ENCODE measurements at places on chromosomes 7 and 10. TPM values are rescaled to one million over a fixed set of nuclear protein-coding genes. Genes with fewer than 3 reads are reported as not detected.

HERPUD2 gene
- total RNA-seq, result 25.4 TPM

SCART1 gene
- 1.3 TPM for total RNA-seq

AEBP1 gene
- 78.4 TPM for total RNA-seq

MYL10 gene
- total RNA-seq, result not detected

SLC13A4 gene
- total RNA-seq, result not detected

H2BK1 gene
- not detected for total RNA-seq

AKR1C8 gene
- total RNA-seq, result not detected

NAMPT gene
- 89.7 TPM for total RNA-seq

ADAM22 gene
- total RNA-seq, result 1.2 TPM

DNA sequence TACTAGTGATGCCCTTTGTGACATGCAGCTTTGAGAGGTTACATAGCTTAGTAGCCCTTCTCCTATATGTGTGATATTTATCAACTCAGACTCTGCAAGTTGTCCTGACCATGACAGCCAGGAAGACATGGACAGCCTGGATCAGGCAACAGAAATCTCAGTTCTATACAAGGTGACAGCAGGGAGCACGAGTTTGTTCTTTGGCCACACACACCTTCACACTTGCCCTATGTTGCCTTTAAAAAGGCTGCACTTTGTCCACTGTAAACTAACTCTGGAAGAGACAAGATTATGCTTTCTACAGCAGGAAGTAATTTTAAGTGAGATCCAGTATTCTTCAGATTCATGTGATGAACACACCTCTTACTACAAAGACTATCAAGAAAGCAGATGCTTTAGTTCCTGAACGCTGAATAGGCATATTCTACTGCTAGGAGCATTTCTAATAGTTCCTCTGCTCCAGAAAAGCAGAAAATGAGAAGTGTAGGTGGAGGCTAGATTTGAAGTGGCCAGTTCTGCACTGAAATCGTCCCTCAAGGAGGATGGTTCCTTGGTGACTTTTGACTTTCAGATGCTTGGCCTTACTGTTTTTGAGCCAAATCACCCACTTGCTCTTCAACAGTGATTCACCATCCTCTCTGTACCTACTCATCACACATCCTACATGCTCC, 239.2 kb downstream of the COBL start:
- DNase-seq, result no peak

GRCh38 chr10:6120691-6121090, 31.9 kb downstream of the RBM17 start:
- DNase-seq, result no peak

GRCh38 chr7:2681929-2682799, 5.8 kb upstream of the AMZ1 start:
- no peak for DNase-seq

DNA sequence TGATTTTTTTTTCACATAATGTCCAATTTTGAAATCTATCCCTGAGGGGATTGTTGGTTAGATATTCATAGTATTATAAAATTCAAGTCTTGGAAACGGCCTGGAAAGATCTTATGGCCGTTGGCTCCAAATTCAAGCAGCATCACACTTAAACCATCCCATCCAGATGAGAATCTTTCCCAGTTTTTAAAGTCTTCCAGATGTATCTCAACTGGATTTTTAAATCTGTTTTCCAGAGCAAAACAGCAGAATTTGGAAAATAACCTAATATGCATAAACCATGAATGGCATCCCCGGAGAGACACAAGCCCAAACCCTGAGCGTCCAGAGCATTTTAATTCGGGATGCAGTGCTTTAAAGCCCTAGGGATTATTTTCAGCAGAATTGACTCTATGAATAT, 208.2 kb upstream of the PRKCQ start:
- DNase-seq, result no peak

- no peak for DNase-seq
These were observed 36.2 kb downstream of the CCDC6 start for GRCh38 chr10:59870152-59870551.

GRCh38 chr7:111711426-111712065, 149.3 kb upstream of the IMMP2L start:
- DNase-seq, result no peak

DNA sequence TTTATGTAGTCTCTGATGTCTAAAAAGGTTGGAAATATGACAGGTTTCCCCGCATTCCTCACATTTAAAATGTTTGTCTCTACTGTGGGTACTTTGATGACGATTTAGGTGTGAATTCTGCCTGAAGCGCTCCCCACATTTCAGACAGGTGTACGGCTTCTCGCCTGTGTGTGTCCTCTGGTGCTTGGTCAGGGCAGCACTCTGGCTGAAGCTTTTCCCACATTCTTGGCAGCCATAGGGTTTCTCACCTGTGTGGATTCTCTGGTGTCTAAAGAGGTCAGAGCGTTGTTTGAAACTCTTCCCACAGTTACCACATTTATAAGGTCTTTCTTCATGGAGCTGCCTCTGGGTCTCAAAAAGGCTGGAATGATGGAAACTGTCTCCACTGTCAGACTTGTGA, 6.3 kb downstream of the ZNF394 start:
- DNase-seq, result no peak

GRCh38 chr10:11225935-11226334, 208.3 kb downstream of the CELF2 start:
- DNase-seq, result no peak

DNA sequence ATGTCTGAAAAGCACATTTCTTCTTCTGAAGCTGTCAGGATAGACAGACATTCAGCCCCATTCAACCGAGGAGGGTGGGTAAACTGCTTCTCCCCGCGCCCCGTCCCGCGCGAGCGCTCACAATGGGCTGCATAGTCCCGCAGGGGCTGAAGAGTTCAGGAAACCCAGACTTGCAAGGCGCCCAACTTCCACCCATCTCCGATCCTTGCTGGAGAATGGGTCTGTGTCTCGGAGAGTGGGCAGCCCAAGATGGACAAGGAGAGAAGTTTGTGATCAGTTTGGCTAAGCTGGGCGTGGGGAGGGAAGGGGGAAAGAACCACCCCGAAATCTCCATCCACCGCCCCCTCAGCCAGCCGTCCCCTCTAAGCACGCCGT, 686 bp downstream of the AASS start:
- no peak for DNase-seq

DNA sequence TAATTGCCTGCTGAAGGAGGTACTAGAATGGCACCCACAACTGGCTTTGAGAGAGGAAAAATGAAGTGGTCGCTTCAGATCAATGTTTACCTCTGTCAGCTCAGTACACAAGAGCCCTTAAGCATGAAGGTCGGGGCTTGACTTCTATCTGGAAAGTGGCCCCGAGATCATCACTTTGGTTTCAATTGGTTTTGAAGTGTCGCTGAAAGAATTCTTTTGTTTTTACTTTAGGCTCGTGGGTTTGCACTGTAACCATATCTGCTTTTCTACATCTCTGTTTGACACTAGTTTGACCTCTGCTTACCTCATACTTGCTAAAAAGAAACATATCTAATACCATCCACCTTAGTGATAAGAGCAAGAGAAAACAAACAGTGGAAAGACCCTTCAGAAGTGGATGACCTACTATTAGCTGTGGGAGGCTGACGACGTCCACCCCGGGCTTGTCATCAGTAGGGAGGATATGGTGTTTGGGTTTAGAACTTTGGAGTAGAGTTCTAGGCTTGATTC, 361.8 kb downstream of the GATA3 start:
- DNase-seq, result no peak
